ENCODE measurements at places on chromosomes 2 and 18.
A peak's percentile ranks its signal among the peaks of the same experiment; 100 is the strongest.

DNA sequence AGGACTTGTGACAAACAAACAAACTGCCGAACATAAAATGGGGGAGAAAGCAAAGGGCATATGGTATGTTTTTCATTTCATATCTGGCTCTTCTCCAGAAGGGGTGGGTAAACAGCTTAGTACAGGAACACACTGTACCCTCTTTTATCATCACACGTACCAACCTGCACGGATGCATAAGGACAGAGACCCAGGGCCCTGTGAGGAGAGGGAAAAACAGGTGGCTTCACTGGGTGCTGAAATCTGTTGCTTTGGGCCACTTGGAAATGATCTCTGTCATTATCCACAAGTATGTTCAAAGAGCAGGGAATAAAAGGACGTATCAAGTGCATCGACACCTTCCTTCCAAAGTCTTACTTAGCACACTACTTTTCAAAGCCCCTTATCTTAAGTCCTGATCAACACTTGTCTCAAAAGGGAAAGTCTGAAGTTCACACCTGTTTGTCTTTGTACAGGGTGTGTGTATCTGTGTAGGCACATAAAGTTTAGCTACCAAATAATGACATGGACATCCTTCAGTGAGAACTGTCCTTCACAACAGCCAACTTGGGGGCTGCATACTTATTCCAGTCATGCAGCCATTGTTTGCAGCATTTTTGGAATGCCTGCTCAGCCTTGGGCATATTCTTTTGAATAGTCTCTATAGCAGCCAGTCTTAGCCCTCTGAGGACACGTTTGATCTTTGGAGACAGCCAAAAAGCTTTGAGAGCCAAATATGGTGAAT lies 60.6 kb downstream of the IRS1 start:
- DNase-seq = no peak

- peak; percentile 37 for DNase-seq
Measured at GRCh38 chr18:39057423-39058064, 1491.9 kb upstream of the CELF4 start.

DNA sequence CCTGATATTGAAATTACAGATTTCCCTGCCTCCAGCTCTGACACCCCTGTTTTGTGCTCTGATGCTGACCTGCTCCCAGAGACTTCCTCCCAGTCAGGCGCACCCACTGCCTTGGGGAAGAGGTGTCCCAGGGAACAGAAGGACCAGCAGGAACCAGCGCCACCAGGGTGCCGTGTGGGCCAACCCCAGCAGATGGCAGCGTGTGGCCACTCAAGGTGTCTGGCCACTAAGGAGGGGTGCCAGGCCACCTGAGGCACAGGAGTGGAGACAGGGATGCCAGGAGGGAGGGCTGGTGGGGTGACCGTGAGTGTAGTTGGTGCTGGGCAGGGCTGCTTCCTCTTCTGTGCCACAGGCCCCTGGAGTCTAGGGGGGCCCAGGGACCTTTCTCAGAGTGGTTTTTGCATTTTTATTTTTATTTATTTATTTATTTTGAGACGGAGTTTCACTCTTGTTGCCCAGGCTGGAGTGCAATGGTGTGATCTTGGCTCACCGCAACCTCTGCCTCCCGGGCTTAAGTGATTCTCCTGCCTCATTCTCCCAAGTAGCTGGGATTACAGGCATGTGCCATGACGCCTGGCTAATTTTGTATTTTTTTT lies 56.0 kb downstream of the TEX44 start:
- peak; percentile 34 for DNase-seq

DNA sequence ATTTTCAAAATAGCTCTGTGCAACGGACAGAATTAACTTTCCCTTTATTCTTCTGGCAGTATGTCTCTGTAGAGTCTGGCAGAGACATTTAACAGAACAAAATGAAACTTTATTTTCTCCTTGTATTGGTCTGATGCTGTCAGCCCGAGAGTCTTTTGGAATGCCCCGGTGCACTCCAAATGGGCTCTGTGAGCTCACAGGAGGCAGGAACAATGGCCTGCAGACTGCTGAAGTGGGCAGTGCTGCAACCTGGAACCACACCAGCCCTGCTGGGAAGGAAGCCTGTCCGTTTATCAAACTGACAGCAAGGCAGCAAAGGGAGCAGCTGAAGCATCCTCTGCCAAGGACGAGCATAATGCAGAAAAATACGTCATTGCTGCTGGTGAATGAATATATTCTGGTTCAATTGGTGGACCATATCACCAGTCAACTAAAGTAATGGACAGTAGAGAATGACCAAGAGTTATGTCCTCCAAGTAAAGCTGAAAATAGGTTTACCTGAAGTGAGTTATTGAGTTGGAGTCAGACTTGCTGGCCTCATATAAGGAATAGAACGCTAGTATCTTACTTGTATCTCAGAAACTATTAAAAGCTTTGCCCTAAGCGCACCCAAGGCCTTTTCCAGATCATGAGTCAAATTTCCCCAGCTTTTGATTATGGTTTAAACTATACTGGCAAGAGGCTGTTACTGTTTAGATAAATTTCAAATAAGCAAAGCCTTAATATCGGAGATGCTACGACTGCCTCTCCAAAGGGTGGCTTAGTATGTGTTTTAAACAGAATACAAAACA lies 207.6 kb upstream of the TANK start:
- DNase-seq = peak; percentile 66

DNA sequence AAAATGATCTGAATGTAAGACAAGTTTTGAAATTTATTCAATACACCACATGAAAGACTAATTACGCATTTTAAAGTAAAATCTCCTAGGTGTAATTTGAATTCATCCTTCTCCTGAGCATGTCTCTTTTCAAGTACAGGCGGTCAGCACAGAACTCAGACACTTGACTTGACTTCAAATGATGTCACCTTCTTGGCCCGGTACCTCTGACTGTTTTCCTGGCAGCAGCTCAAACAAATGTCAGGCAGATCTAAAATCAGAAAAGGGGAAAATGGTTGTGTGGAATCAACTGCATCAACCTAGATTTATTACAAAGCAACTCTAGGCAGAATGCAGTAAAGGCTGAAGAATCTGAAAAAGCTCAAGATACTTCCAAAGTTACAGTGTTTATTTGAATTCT lies 11.4 kb upstream of the PROKR1 start:
- DNase-seq = no peak

All from fibroblast of skin of abdomen (primary cell).